ENCODE measurements at places on chromosomes 6 and 20. TPM values are rescaled to one million over a fixed set of nuclear protein-coding genes. Genes with fewer than 3 reads are reported as not detected.

MACROD2 gene
- 65.6 TPM for total RNA-seq

CCR6 gene
- total RNA-seq = not detected

C6orf163 gene
- total RNA-seq = 8.0 TPM

ANKRD6 gene
- 32.1 TPM for total RNA-seq

CFAP206 gene
- total RNA-seq = 3.4 TPM

ERVFRD-1 gene
- not detected for total RNA-seq

NMBR gene
- total RNA-seq = 0.71 TPM

CD109 gene
- total RNA-seq = 17.0 TPM

TAAR6 gene
- not detected for total RNA-seq

TRAM2 gene
- total RNA-seq = 19.9 TPM

SOBP gene
- 23.9 TPM for total RNA-seq

F13A1 gene
- 45.1 TPM for total RNA-seq

TREM1 gene
- total RNA-seq = 1.8 TPM

SLC24A3 gene
- total RNA-seq = 12.8 TPM

RTF2 gene
- 66.9 TPM for total RNA-seq

MYLK2 gene
- 2.5 TPM for total RNA-seq

KCNG1 gene
- total RNA-seq = 3.4 TPM

HNF4A gene
- total RNA-seq = 2.3 TPM

ZCCHC3 gene
- 34.5 TPM for total RNA-seq

LY6G6D gene
- total RNA-seq = not detected

SNX14 gene
- 130 TPM for total RNA-seq

POPDC3 gene
- 5.4 TPM for total RNA-seq

CLVS2 gene
- total RNA-seq = 11.6 TPM

PPIL6 gene
- 10.0 TPM for total RNA-seq

SGK2 gene
- total RNA-seq = 3.0 TPM

ANKRD66 gene
- not detected for total RNA-seq

SEC23B gene
- 62.3 TPM for total RNA-seq

CAP2 gene
- total RNA-seq = 17.6 TPM

RFX6 gene
- not detected for total RNA-seq

TAAR8 gene
- total RNA-seq = not detected

TUBB1 gene
- total RNA-seq = 3.7 TPM

DEFB132 gene
- total RNA-seq = not detected

FAM50B gene
- total RNA-seq = 14.1 TPM

BEND6 gene
- total RNA-seq = 5.8 TPM

L3MBTL3 gene
- total RNA-seq = 22.4 TPM

CNR1 gene
- 17.9 TPM for total RNA-seq

TMEM200A gene
- total RNA-seq = 31.0 TPM

PBOV1 gene
- not detected for total RNA-seq

BPIFB4 gene
- total RNA-seq = 0.22 TPM

WFDC12 gene
- not detected for total RNA-seq

MOG gene
- total RNA-seq = 0.16 TPM

SOD2 gene
- 126 TPM for total RNA-seq

KIAA1755 gene
- total RNA-seq = 24.9 TPM

PI3 gene
- not detected for total RNA-seq

HLA-DMA gene
- total RNA-seq = 2.6 TPM

TNNC2 gene
- 93.6 TPM for total RNA-seq
